Stimulated activated CD4-positive, alpha-beta T cell treated with anti-CD3 and anti-CD28 coated beads, Interleukin-12 subunit alpha, Interleukin-12 subunit beta, amount 100 ng/mL, for 48 hours (primary cell): ENCODE measurements at places on chromosomes 11 and 22.

DNA sequence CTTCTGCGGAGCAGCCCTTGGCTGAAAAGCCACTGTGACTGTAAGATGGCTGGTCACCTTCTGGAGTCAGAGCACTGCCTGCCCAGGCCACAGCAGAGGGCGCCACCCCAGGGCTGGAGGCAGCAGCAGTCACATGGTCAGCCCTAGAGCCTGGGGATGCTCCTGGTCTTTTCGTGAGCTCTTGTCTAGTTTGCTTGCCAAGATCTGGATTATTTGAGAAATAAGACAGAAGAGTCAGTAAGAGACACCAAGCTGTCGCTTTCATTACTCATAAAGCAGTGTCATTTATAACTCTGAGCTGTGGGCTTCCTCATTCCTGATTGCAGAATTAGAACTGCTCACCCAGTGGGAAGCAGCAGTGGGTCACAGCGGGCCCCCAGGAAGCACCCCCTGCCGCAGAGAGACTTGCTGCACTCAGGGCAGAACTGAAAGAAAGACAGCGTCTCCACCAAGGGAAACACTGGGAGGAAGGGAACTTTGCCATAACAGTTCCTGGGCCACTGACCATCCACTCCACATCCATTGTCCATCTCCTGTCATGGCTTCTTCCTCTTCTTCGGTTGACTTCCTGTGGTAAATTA is 56.7 kb downstream of the PPP6R2 start:
- DNase-seq: no peak

GRCh38 chr11:16261836-16262644 is 94.3 kb downstream of the SOX6 start:
- DNase-seq: no peak

DNA sequence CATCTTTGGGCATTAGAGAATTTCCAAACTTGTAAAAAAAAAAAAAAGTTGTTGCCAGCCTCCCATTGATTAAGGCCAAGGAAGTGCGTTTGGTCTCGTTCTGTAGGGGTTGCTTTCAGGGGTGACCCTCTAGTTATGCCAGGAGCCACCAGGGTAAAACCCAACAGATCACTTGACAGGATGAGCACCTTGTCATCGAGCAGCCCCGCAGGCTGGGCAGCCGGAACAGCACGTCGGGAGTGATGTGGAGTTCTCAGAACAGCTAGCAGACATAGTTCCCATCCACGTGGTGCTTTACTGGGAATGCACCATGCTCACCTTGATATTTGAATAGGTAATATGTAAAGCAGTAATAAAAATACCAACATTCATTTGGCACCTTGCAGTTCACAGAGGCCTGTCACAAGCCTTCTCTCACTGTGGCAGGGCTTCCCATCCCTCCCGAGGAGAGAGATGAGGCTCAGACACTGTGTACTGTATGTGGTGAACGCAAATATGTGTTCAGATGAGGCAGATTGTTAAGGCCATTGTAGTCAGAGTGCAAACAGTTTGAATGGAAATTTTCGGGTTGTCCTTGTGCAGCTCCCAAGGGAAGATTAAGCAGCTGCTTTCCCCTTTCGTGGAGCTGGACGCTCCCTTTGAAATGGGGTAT is 70.9 kb upstream of the SORL1-AS1 start:
- no peak for DNase-seq

DNA sequence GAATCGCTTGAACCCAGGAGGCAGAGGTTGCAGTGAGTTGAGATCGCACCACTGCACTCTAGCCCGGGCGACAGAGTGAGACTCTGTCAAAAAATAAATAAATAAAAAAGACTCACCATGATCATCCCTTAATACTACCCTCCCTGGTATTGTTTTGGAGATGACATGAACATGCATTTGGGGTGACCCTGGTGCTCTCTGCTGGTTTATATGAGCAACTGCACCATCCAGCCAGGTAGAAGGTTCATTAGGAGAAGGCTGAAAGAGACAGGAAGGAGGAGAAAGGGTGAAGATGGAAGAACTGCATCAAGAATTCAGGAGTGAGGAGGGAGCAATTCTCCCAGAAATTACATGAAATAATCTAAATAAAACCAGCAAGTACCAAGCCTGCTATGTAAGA is 37.8 kb downstream of the SLC5A1 start:
- DNase-seq: no peak

DNA sequence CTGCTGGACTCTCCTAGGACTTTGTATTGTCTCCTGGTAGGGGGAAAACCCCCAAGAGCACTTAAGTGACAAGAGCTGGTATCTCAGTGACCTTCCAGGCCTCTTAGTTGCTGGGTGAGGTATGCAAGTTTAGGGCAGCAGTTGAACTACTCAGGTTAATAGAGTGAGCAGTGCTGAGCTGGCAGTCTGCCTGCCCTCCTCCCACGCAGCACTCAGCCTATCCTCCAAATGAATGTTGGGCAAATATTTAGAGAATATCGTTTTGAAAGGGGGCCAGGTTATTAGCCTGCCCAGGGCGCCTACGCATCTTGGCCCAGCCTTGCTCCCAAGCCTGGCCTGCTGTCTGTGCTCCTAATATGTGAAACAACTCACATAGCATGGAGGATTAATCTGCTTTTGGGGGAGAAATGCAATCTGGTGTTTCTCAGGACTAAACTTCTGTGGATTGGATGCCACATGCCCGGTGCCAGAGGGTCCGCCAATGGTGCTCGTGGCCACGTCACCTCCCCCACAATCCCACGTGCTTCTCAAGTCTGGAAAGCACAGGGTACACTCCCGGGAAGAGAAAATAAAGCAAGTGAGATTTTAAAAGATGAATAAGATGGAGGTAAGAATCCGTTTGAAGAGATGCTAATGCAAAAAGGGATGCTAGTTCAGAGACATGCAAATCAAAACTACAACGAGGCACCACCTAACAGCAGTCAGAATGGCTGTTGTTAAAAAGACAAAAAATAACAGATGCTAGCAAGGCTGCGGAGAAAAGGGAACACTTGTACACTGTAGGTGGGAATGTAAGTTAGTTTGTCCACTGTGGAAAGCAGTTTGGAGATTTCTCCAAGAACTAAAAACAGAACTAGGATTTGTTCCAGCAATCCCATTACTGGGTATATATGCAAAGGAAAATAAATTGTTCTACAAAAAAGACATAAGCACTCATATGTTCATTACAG is 67.7 kb downstream of the SPON1 start:
- no peak for DNase-seq

GRCh38 chr22:36773935-36774334 is 2.0 kb downstream of the IFT27 start:
- no peak for DNase-seq
